Peyer's patch (tissue), 4 donors: ENCODE measurements at places on chromosomes 6 and 20. TPM values are rescaled to one million over a fixed set of nuclear protein-coding genes. Genes with fewer than 3 reads are reported as not detected.

DNA sequence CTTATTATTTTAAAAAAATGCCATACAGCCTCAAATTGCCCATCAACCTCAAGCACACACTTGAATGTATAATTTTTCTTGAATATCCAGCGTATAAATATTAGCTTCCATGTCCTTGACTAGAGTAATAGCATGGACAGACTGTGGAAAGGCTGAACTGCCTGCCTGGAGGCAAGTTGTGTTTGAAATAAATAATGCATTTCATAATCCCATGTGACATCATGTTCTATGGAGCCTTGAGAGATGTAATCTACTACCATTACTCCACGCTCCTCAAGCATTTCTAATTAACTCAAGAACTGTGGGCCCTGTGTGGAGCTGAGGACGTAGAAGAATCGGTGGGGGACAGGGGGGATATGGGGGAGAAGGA is 94.2 kb downstream of the CDS2 start:
- no peak for DNase-seq

- no peak for DNase-seq
Observed at GRCh38 chr6:88238901-88239300, 72.8 kb upstream of the CNR1 start.

DNA sequence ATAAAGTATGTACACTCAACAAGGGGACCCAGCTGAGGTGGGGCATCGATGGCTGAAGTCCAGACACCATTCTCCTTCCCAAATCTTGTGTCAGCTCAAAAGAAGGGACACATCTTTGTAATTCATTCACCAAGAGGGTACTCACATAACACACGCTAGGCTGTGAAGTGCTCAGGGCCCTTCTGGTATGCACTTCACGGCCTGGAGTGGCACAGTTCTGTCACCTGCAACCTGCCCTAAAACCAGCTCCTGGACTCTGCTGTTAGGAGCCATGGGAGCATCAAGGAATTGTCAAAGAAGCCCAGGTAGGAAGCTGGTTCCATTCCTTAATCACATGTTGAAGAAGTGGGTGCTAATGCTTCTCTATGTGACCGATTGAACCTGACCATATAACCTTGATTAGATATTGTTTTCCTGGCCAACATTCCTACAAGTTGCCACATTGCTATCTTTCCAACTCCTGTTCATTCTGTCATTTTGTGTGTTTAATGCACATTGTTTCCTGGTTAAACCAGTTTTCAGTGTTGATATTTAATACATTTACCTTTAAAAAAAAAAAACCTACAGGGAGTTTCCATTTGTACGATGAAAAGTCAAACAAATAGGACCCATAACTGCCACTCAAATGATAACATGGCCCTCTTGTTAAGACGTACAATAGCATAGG is 127.3 kb downstream of the TNFRSF21 start:
- DNase-seq: no peak

DNA sequence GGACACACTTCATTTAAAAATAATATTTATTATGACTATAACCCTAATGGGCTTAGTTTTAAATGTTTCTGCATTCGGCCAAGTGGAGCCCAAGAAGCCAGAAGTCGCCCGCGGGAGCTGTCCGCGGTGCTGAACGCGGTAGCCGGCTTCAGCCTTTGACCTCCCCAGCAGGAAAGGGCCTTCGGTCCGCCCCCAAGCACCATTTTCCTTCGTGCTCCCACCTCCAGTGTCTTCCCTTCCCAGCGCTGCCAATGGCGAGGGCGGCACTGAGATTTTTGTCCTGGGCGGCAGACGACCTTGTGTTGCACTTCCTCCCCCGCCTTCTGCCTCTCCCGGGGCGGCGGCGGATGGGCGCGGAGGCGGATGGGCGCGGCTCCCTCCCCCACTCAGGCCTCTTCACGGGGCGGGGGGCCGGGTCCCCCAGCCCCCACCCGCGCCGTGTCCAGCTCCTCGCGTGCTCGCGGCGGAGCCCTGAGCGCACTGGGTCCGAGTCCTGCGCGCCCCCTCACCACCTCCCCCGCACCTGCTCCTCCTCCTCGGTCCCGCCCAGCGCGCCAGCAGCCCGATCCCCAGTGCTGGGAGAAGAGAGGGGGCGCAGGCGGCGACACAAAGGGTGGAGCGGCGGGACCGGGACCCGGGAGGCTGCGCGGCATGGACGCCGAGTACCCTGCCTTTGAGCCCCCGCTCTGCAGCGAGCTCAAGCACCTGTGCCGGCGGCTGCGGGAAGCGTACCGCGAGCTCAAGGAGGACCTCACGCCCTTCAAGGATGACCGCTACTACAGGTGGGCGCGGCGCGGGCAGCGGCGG is 23.6 kb upstream of the TMEM181 start:
- DNase-seq: peak; percentile 86

GRCh38 chr6:72748759-72749158 is 126.9 kb downstream of the KCNQ5 start:
- no peak for DNase-seq

- DNase-seq: no peak
Observed at GRCh38 chr6:86888301-86888700, 49.0 kb upstream of the HTR1E start.

DNA sequence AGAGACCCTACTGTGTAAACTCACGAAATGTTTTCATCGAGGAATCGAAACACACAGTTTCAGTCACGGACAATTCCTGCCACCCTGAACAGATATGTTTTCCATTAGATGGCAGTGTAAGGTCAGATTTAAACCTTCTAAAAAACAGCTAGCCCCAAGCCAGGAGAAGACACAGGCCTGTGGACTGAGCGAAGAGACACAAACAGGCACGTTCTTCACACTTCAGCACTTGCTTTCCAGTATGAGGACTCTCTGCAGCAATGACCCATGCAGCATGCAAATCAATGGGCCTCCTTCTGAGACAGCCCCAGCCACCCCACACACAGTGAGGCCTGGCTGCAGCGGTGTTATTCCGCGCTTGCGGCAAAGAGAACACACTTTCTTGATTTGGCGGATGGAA is 31.9 kb downstream of the HUS1B start:
- peak; percentile 50 for DNase-seq

DNA sequence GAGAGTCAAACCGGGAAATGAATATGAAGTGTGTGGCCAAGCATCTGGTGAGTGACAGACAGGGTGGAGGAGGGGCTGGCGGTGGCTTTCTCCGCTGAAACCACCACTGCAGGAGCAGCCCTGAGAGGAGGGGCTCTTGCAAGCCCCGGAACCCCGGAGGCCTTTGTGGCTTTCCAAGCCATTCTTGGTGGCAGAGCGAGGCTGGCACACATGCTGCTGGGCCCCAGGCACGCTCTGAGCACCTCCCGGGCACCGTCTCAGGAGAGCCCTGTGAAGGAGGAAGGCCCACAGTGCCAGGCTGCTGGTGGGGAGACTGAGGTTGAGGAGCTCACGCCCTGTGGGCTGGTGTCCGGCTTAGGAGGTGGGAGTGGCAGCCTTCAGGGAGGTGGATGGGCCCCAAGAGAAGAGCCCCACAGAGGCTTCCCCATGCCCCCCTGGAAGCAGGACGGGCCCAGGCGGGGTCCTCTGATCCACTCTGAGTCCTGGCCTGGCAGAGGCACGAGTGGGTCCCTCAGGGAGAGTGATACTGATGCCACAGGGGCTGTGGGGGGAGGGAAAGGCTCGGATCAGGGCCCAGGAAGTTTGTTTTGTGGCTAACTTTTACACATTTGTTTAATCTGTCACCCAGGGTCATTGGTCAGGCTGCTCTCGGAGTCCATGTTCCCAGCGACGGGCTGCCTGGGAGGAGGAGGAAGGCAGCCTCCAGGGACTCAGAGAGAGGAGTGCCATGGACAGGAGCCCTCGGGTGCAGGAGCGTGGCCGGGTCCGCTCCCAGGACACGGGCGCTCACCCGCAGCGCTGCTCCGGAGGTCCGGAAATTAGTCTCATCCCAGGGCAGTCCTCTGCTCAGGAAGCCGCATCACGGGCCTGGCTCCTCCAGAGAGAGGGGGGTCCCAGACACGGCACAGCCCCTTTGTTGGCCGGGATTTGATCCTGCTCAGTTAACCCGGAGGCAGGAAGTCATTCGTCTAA is 170.7 kb downstream of the ERMARD start:
- DNase-seq: no peak

DNA sequence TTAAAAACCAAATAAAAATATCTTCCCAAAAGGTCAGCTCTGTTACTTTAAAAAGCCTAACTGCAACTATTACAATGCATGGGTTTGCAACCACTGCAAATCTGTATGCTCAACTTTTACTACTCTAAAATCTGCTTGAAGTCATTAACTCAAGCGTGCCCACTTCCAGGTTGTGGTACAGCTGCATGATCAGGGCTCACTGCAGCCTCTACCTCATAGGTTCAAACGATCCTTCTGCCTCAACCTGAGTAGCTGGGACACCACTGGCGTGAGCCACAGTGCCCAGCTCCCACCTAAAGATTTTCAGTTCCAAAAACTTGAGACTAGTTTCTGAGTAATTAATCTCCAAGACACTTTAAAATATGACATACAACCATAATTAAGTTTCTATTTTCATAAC is 8.2 kb downstream of the DIDO1 start:
- DNase-seq: no peak

DEF6 gene
- total RNA-seq: 15.8 TPM

PLA2G7 gene
- total RNA-seq: 0.66 TPM

SIM1 gene
- not detected for total RNA-seq

CGA gene
- not detected for total RNA-seq

MLN gene
- not detected for total RNA-seq

GPR63 gene
- 4.1 TPM for total RNA-seq
